ENCODE measurements at places on chromosomes 5 and 9.
A peak's percentile ranks its signal among the peaks of the same experiment; 100 is the strongest.

- DNase-seq = peak; percentile 92
Measured at GRCh38 chr5:171596391-171596878, 177.0 kb downstream of the FGF18 start.

DNA sequence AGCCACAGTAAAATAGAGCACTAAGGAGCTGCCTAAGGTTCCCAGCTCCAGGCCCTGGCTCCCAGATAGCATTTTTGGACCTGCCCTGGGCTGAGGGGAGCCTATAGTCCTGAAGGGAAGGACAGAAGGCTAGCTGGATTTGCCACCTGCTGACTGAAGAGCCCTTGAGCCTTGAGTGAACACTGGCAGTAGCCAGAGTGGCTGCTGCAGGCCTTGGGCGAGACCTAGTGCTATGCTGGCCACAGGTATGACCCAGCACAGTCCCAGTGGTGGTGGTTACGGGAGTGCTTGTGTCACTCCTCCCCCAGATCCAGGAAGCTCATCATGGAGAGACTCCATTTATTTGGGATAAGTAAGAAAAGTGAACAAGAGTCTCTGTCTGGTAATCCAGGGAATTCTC, 10.3 kb upstream of the STX17 start:
- no peak for DNase-seq

DNA sequence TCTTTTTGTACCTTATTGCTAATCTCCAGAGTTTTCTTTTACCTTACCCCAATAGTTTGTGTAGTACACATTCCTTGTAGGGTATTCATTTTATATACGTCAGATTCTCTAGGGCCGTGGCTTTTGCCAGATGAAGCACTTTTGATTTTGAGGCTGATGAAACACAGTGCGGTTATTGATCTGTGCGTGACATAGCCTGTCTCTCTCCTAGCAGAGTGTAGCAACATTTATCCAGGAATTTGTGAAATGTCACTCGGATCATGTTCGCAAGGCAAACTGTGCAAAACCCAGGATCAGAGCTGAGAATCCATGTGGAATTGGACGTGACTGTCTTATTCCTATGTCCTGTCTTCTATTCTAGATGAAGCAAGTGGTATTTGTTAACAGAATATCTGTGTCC, 142.0 kb upstream of the SH3GL2 start:
- no peak for DNase-seq

DNA sequence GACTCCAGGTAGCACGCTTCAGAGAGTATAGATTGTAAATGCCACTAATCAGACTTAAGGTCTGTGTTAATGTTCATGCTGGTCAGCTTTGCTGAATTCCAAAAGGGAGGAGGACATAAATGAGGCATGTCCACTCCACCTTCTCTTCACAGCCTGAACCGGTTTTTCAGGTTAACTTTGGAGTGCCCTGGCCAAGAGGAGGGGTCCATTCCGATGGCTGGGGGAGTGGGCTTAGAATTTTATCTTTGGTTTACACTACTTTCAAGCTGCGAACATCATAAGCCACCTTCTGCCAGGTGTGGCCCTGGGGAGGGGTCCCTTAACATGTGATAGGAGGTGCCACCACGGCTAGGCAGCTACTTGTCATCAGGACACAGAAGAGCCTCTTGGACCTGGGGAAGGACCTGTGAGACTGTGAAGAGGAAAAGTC, 24.2 kb downstream of the ABO start:
- peak; percentile 23 for DNase-seq

- DNase-seq = no peak
Measured at GRCh38 chr5:115325296-115325959, 29.0 kb upstream of the CCDC112 start.

DNA sequence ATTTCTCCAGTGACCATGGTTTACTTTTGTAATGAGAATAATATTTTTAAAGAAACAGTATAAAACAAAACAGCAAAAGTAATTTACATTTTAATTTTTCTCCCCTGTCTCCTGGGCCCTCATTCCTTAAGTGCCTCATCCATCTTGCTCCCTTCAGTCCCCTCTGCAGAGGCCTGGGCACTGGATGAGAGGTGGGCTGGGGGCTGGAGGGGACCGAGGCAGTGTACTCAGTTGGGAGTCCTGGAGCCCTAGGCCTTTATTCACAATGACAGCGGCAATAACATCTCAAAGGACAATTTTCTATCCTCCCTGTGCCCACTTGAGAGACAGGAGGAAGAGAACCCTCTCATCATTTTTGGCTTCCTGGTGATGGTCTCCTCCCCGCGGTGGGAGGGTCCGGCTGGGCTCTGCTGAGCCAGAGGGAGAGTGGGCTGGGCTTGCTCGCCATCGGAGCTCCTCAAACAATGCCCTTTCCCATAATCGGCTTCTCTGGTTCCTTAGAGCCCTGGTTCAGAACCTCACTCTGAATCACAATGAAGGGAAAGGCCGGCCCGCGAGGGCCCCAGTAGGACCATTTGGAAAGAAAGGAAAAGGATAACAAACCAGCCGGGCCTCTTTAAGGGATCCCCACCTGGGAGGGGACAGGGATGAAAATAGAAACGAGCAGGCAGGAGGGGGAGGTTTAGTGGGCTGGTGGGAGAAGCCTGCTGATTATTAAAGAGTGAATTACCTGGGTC, 9.7 kb upstream of the SMIM32 start:
- DNase-seq = no peak

Data from Right ventricle myocardium inferior (tissue), 1 donor.